Skeletal muscle tissue (tissue), 5 donors: ENCODE measurements at places on chromosomes 4 and X. TPM values are rescaled to one million over a fixed set of nuclear protein-coding genes. Genes with fewer than 3 reads are reported as not detected.

The NOX1 gene
- not detected for total RNA-seq

The SPARCL1 gene
- total RNA-seq = 116 TPM

The UGT2B17 gene
- not detected for total RNA-seq

The LDB2 gene
- total RNA-seq = 55.8 TPM

The GDPD2 gene
- total RNA-seq = not detected

The AMOT gene
- 30.8 TPM for total RNA-seq

The PASD1 gene
- under 0.01 TPM for total RNA-seq

The MFAP3L gene
- 1.6 TPM for total RNA-seq

The BEX4 gene
- total RNA-seq = 13.6 TPM

The TMEM31 gene
- not detected for total RNA-seq

The TBC1D8B gene
- total RNA-seq = 8.4 TPM

The TLR6 gene
- total RNA-seq = 1.0 TPM

The NEXMIF gene
- total RNA-seq = 1.0 TPM

The GAGE12E gene
- total RNA-seq = not detected

The TRIM60 gene
- not detected for total RNA-seq

The MAGEE2 gene
- total RNA-seq = not detected

The ZFYVE28 gene
- 1.0 TPM for total RNA-seq

The SPP1 gene
- total RNA-seq = 156 TPM

The MORF4L2 gene
- 219 TPM for total RNA-seq

The COL4A6 gene
- total RNA-seq = 1.0 TPM

The GRID2 gene
- 1.6 TPM for total RNA-seq

The SOD3 gene
- total RNA-seq = 13.6 TPM

The DCAF12L1 gene
- 2.6 TPM for total RNA-seq

The FAAH2 gene
- total RNA-seq = not detected

The PAGE5 gene
- not detected for total RNA-seq

The PLXNB3 gene
- 1.0 TPM for total RNA-seq

The HTRA3 gene
- total RNA-seq = 20.9 TPM

The IDUA gene
- total RNA-seq = 1.0 TPM

The PRDM8 gene
- total RNA-seq = 1.6 TPM

The CCDC158 gene
- 1.0 TPM for total RNA-seq

The CBR4 gene
- 19.8 TPM for total RNA-seq

The UNC5C gene
- 1.0 TPM for total RNA-seq

The MAGEA2B gene
- not detected for total RNA-seq

The MAOA gene
- total RNA-seq = 1.6 TPM

The CLDN34 gene
- not detected for total RNA-seq

The RBMXL3 gene
- not detected for total RNA-seq

The VGLL1 gene
- total RNA-seq = not detected

The PCDH7 gene
- total RNA-seq = 33.4 TPM
